LNCaP clone FGC (cell line): ENCODE measurements at places on chromosomes 16 and 17.

- DNase-seq, result no peak
These were observed 8.1 kb downstream of the DOC2B start for GRCh38 chr17:173166-173911.

GRCh38 chr17:48238933-48239602, 131.5 kb downstream of the SNX11 start:
- no peak for DNase-seq

DNA sequence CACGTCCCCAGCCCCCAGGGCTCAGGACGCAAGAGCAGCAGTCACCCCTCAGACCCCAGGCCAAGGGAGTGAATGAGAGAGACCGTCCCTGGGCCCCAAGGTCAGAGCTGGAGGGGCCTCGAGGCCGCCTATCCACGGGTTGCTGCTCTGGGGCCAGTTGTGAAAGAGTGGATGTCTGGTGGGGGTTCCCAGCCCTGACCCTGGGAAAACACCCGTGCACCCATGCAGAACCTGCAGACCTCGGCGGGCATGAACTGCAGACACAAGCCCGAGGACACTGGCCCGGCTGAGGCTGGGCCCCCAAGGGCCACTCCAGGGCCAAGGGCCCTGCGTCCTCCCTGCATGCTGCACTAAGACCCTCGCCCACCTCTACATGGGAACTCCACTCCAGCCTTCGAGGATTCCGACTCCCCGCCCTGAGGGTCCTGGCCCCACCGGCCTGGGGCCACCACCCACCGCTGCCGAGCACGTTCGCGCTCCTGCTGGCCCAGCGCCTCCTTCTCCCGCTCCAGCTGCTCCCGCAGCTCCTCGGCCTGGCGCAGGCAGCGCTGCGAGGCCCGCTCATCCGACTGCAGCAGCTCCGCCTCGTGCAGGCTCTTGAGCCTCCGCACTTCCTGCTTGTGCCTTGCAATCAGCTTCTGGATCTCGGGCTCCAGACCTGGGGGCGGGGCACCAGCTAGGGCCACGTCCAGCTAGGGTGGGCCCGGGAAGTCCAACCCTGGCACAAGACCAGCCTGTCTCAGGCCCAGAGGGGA, 27.6 kb upstream of the AATK start:
- DNase-seq, result no peak

GRCh38 chr16:11067697-11068141, 123.4 kb downstream of the CLEC16A start:
- no peak for DNase-seq

DNA sequence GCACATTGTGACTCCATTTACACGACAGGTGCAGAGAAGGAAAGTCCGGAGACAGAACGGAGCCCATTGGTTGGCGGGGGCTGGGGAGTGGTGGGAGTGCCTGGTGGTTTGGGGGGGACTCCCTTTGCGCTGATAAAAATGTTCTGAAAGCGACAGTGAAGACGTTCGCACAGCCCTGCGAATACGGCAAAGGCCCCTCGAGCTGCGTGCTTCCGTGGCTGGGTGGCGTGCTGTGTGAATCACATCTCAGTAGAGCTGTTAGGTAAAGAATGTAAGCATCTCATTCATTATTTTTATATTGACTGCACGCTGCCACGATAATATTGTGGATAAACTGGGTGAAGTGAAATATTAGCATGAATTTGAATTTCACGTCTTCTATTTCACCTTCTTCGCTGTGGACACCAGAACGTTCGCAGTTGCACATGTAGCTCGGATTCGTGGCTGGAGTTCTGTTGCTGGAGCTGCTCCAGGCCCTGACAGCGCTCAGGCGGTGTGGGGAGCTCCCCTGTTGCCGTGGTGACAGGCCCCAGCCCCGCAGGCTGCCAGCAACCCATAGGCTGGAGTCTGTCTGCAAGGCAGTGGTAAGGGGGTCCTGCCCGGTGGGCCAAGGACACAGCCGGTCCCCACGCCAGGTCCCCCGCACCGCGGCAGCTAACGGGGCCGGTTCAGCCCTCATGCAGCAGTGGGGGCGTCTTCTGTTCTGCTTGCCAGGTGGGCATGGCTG, 44.6 kb downstream of the SOX8 start:
- no peak for DNase-seq

DNA sequence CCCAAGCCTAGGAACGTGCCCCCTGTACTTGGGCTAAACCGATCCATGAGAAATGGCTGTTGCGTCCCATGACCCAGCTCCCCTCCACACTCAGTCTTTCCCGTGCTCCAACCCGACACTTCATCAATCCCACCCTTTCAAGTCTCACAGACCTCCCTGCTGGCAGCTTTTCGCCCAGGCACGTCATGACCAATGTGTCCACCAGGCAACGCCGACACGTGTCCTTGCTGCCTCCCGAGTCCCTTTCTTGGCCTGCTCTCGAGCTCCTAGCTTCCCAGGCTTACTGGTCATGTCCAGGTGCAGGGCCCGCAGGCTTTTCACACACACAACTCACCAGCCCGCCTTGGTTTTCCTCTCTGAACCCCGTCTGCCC, 12.2 kb downstream of the MNT start:
- DNase-seq, result no peak

DNA sequence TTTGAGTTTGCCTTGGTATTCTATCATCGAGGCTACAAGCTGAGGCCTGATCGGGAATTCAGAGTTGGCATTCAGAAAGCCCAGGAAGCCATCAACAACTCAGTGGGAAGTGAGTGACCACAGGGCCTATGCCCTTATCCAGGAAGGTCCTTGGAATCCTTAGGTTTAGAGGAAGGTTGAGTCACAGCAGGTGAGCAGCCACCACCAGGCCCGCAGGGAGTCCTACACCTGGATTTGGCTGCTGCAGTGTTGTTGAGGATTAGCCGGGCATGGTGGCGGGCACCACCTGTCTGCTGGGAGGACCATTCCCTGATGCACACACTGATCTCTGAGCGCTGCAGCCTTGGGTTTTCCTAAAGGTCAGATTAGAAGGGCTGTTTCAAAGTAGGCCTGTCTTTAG, 5.2 kb downstream of the ODAD4 start:
- no peak for DNase-seq

DNA sequence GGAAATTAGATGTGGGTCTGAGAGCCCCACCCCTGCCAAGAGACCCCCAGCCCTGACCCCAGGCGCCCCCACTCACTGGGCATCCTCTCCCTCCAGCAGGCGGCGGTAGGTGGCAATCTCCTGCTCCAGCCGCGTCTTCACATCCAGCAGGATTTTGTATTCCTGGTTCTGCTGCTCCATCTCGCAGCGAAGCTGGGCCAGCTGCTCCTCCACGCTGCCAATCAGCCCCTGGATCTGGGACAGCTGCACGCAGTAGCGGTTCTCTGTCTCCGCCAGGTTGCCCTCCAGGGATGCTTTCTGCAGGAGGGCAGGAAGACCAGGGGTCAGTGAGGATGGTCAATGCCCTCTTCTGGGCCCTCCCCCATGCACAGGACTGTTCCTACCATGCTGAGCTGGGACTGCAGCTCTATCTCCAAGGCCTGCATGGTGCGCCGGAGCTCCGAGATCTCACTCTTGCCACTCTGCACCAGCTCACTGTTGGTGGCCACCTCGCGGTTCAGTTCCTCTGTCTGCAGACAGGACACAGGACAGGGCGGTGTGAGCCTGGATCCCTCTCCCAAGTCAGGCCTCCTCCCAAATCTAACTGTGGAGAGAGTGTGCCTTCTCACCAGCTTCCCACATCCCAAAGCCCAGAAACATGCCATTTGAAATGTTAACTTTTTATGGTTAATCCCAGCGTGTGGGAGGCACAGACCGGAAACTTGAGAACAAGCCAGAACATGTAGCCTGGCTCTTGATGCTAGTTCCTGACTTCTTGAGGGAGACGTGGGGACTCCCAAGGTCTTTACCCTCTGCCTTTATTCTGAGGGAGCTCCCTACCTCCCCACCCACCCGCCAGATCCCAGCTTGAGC, 3.6 kb downstream of the KRT17 start:
- no peak for DNase-seq

- no peak for DNase-seq
These were observed 7.8 kb upstream of the ZNF200 start for GRCh38 chr16:3242709-3243108.

DNA sequence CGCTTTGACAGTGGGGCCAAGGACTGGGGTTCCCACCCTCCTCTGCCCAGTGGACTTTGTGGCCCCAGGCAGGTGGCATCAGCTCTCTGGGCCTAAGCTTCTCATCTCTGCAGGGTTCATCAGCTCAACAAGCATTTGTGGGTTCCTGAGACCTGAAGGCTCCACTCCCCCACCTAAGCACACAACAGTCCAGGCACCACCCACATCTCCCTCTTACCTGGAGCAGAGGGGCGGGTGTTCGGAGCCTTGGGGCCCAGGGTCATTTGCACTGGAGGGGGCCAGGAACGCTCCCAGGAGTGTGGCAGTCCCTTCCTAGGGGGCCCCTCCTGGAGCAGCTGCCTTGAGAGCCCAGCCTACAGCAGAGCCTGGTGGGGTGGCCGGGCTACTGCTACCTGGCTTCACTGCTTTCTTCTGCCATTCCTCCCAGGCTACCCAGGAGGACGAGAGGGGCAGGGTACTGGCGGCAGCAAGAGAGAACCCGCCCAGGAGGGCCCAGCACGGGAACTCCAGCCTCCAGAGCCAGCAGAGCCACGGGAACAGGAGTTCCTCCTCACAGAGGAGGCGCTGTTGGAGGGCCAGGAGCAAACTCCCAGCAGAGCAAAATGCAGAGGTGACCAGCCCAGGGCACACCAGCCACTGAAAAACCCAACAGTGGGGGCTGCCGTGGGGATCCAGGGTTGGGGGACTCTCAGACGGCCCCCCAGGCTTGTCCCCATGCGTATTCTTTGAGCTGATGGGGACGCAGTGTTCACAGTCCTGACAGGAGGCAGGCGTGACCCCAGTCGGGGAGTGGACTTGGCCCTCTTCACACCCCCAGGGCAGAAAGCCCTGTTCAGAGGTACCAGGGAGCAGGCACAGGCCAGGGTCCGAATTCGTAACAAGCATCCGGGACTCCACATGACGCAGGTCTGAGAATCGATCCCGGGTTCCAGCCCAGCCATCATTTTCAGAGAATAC, 35.1 kb upstream of the SLC38A10 start:
- no peak for DNase-seq

GRCh38 chr16:2178321-2179106, 17.9 kb downstream of the CASKIN1 start:
- DNase-seq, result no peak

- no peak for DNase-seq
These were observed at the start of gene LRRC75A for GRCh38 chr17:16491703-16492612. LRRC75A (minus strand) TSS chr17:16492193; CDS start chr17:16491990, 203 bp downstream.

DNA sequence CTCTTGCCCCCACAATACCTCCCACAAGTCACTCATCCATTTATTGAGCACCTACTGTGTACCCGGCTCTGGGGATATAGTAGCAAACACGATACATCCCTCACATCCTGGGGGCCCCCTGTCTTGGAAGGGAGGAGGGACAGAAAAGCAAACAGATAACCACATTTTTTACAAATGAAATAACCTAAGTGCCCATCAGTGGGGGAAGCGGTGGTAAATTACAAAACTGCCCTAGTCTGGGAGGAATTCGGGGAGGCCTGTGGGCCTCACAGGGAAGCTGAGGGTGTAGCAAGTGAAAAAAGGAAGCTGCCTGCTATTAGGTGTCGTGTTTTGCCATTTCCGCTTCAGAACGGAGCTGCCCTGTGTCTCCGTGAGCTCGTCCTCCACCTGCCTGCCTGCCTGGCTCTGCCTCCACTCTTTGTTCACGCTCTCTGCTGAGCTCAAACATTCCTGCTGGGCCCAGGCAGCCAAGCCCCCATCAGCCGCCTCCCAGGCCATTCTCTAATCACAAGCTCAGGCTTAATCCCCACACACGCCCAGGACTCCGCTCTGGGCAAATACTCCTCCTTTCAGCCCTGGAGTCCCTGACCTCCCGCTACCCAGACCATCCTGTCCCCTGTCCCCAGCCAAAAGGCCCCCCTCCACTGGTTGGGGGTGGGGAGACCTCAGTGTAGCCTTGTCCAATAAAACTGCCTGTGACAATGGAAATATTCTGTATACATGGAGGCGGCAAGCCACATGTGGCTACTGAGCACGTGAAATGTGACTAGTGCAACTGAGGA, 10.2 kb upstream of the SEC14L5 start:
- DNase-seq, result no peak

GRCh38 chr17:79749156-79749815, 18.5 kb downstream of the ENPP7 start:
- no peak for DNase-seq

DNA sequence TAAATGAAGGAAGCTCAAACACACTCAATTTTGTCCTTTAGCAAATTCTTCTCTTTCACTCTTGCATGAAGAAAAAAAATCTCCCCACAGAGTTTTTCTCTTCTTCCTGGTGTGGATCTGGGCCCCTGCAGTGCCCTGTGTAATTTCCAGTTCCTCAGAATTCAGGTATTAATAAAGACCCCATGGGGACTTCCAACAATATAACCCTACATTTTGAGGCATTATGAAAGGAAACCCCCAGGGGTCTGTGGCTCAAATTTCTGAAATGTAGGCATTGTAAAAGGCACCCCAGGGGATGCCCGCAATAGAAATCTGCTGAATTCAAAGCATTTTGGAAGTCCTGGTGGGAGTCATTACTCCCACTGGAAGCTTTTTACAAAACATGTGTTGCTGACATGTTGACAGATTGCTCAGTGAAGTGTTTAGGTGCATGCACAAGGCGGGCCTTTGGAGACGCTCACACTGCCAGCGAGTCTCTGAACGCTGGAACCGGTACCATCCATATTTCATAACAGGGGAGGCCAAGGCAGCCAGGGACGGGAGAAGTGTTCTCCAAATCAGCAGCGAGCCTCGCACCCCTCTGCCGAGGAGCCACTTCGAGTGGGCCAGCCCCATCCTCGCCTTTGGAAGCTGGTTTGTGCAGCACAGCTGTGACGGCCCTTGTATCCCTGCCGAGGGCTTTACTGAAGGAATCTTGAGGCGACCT, 154.0 kb downstream of the ZNF423 start:
- DNase-seq, result no peak

GRCh38 chr17:7183433-7184090, 4.4 kb upstream of the ASGR1 start:
- DNase-seq, result no peak

DNA sequence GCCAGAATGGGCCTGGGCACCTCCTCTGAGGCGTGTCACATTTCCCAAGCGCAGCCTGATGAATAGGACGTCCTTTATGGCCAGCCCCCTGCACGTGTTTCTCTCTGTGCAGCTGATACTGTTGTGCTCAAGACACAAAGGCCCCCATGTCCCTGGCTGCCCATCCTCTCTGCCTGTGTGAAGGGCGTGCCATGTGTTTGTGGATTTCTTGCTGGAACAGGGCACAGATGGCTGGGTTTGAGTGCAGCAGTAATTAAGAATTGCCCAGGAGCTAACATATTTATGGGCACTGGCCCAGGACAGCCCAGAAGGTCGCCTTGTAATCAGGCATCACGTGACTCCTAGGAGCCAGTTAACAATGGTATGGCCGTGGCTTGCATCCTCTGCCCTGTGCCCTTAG, 181.1 kb downstream of the CCDC182 start:
- DNase-seq, result no peak

- no peak for DNase-seq
These were observed 7.6 kb downstream of the CDH16 start for GRCh38 chr16:66911112-66911511.
